T-helper 2 cell (primary cell): ENCODE measurements at places on chromosomes 5 and 9.

DNA sequence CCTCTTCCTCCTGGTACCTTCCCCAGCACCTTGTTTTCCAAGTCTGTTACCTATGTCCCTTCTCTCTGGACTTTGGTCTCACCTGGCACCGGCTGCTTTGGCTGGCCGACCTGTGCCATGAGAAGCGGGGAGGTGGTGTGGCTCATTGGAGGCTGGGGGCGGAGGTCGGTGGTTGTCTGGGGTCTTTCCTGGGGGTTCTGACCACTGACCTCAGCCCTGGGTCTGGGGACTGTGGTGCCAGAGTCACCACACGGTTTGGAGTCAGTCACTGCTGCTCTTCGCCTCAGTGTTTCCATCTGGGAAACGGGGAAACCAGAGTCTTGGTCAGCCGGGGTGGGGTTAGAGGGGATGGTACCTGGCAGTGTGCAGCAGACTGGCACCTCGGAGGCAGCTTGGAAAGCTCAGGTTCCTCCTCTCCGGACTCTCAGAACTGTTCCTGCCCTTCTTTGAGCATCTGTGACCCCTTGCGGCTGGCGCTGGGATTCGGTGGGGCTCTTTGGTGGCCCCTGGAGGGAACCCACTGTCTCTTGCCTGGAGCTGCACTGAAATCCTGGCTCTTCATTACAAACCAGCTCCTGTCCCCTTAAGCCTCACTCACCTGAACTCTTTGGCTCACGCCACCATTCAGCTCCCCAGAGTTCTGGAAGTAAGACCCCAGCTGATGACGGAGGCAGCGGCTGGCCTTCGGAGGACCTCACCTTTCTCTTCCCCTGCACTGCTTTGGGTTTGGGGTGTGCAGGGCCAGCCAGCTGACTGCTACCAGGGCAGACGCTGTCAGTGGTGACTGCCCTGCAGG lies 4.1 kb upstream of the RXRA start:
- no peak for DNase-seq

- no peak for DNase-seq
These were observed 35.0 kb upstream of the NSMF start for GRCh38 chr9:137494104-137494544.

DNA sequence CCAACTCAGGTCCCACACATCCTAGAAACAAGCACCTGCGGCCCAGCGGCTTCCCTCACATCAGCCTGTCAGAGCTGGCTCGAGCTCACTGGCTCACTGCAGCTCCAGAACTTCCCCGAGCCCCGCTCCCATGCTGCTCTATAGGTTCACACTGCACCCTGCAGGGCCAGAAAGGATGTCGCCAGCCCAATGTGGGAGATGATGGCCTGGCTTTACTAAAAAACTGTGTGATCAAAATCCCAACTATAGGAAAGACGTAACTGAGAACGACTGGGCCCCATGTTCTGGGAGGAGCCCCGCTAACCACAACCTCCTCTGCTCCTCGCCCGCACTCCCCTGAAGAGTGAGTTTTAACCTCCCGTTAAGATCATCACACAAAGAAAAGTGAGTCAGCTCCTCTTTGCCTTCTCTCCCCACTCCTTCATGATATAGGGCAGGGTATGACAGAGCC lies 4.6 kb downstream of the SURF4 start:
- no peak for DNase-seq

GRCh38 chr9:71781391-71781790 lies 13.1 kb upstream of the CEMIP2 start:
- DNase-seq, result no peak

- no peak for DNase-seq
These were observed 105.1 kb downstream of the CEMIP2 start for GRCh38 chr9:71663216-71663615.

GRCh38 chr9:36853233-36853632 lies 180.8 kb downstream of the PAX5 start:
- DNase-seq, result no peak

DNA sequence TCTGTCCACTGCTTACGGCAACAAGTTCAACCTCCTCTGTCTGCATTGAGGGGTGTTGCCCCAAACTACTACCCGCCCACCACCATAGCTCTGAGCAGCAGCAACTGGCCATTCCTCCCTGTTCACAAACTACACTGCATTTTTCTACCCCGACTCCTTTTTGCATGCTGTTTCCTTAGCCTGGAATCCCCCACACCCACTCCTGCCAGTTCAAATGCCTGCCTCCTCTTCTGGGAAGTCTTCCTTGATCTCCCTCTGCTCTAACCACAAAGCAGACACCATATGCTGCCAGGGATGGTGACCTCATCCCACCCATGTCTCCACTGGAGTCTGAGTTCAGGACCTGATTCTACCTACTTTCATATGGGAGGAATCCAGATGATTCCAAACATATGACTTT lies 13.3 kb downstream of the ALDH1B1 start:
- DNase-seq, result no peak

DNA sequence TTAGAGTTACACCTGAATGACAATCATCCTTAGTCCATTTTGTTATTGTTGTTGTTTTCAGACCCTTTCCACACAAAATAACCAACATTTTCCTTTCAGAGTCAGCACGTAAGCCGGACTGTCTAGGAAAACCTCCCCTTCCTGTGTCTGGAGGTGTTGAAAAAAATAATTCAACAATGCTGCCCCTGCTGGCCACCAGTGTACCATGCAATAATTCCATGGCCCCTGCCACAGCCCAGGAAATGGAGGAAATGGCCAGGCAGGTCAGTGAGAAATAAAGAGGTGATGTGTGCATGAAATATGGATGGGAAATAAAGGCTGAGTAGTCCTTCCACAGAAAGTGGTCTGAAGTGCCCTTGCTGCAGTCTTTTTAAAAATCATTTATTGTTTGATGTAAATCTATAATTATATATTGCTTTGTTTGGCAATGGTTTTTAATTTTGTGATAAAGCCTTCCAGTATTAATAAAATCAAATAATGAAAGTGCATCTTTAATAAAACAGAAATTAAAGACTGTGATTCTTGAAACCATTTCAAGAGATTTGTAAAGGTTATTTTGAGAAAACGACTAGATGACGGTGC lies 152.8 kb upstream of the PAPPA start:
- DNase-seq, result no peak

DNA sequence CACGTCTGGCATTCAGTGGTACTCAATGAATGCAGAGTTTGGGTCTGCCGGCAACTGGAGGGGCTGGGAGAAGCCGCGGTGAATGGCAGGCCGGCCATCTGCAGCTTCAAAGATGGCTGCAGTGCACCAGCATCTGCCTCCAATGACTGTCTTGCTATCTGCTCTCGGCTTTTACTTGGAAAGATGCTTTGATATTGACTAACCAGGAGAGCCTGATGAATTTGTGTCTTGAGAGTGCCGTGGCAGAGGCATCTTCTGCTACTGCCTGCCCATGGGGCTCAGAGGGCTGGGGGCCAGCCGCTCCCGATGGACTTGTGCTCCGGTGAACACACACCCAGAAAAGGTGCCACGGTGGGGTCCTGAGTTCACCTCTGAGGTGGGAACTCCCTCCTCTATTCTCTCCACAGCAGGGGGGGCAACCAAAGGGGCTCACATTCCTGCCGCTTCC lies 164.5 kb downstream of the COL23A1 start:
- no peak for DNase-seq

- no peak for DNase-seq
These were observed 753.3 kb upstream of the ZNF608 start for GRCh38 chr5:125499636-125500332.

GRCh38 chr9:107039542-107039941 lies 176.6 kb downstream of the ZNF462 start:
- no peak for DNase-seq

- DNase-seq, result no peak
These were observed 493.3 kb upstream of the ADAMTS16 start for GRCh38 chr5:4646715-4647375.

DNA sequence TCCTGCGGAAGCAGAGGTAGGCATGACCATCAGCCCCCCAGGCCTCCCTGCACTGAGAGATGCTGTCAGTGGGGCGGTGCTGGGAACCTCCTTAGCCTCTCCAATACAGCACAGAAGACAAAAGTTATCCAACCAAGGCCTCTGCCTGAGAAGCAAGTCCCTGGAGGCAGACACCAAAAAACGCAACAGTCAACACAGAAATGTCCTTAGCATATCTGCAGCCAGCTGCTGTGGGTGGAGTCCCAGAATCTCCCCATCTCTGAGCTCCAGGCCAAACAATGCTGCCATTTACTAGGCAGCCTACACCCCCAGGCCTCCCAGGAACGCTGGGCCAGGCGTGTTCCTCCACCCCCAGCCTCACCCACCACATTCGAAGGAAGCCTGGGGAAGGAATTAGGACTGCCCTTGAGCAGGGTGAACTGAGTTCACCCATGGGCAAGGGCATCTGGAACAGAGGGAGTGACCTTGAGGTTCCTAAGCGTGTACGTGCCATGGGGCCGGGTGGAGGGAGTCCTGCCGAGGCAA lies 43.7 kb downstream of the STK10 start:
- no peak for DNase-seq

DNA sequence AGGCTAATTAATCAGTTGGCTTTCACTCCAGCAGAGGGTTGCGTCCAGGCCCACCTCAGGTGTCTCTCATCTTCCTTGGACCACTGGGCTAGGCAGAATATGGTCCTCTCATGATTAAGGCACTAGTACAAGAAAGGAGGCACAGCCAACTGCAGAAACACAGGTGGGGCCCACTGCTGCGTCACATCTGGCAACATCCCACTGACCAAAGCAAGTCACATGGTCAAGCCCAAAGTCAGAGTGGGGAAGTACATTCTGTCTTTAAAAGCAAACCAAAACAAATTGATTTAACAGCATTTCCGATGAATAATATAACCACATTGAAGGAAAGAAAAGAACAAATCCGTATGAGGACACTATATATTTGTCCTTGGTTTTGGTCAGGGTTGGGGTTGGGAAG lies 28.0 kb upstream of the UBTD2 start:
- DNase-seq, result no peak

- DNase-seq, result peak; percentile 57
These were observed 9.9 kb upstream of the PTGER4 start for GRCh38 chr5:40669606-40670390.

DNA sequence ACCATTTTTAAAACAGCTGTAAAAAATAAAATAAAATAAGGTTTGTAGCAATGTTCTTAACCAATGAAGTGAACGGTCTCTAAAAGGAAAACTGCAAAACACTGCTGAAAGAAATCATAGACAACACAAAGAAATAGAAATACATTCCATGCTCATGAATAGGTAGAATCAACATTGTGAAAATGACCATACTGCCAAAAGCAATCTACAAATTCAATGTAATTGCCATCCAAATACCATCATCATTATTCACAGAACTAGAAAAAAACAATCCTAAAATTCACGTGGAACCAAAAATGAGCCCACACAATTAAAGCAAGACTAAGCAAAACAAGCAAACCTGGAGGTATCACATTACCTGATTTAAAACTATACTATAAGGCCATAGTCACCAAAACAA lies 67.6 kb upstream of the RGMB start:
- no peak for DNase-seq

GRCh38 chr9:89732939-89733324 lies 128.1 kb downstream of the GADD45G start:
- DNase-seq, result no peak

GRCh38 chr9:18063856-18064390 lies 410.0 kb upstream of the ADAMTSL1 start:
- no peak for DNase-seq

DNA sequence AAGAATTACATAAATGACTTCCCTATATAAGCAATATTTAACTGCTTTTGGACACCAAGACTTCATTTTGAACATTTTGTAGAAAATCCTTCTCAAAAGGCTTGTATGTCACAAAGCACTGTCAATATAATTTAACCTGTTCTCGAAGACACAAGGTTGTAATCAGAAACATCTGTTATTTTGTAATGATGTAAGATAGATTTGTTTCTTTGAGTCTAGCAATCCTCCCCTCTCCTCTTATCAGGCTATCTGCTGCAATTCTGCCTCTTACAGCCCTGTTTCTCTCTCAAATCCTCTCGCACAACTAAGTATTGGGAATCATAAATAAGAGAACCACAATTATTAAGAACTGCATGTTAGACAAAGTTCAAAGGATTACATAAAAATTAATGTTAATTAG lies 18.6 kb upstream of the TARS1 start:
- DNase-seq, result no peak

DNA sequence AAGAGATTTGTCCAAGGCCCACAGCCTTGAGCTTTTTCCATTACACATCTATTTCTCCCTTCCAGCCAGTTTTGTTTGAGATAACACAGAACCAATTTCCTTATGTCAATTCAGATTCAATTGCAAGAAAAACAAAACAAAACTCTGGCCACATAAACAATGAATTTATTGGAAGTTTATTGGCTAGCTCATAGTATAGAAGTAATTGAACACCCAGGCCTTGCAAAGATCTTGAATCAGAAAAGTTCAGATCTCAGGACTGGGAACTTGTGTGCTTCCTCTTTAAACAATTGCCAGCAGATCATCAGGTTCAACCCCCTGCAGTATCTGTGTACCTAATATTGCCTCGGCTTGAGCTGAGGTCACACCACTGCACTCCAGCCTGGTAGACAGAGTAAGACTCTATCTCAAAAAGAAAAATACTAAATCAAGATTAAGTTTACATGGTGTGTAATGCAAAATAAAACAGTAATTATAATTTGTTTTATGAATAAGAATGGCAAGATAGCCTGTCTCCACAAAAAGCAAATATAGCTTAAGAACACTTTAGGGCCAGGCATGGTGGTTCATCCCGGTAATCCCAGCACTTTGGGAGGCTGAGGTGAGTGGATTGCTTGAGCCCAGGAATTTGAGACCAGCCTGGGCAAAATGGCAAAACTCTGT lies 4.1 kb upstream of the ZCCHC10 start:
- no peak for DNase-seq

DNA sequence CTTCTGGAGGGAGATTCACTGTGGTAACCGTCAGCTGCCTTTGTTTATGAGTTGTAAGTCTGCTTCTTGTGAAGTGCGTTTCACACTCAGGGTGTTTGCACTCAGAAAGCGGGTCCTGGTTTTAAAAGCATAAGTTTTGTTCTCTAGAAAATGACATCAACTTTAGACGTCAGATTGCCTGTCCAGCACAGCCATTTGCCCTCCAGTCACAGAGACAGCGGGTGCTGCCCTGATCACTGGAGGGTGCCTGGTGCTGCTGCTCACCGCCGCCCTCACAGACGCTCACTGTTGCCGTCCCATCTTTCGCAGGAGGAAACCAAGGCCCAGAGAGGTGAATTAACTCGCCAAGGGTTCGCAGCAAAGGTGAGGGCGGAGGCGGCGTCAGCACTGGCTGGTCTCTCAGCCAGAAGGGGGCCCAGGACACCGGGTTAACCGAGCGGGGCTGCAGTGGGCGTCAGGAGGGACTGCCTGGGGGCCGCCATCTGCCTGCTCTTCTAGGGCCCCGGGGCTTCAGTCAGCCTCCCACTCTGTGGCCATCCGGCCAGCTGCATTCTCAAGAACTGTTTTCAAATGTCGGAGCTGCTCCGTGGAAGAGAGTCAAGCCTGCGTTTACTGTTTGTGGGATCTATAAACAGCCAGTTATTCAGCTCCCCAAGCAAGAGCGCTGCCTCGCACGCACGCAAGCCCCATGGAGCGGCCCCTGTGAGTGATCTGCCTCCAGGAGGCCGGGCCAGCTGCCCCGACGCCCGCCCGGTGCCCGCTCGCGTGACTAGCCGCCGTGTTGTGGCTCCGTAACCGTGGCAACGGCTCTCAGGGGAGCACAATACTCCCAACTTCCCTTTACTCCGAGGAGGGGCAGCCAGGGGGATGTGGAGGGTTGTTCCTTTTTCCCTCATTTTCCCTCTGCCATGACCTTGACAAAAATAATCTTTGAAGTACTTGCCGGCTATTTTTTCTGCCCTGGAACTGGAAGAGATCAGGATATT lies 43.4 kb upstream of the EXOC3 start:
- DNase-seq, result no peak
